ENCODE measurements at places on chromosomes 11 and 22.

GRCh38 chr22:23187871-23188700 is 7.8 kb downstream of the BCR start:
- no peak for DNase-seq

- DNase-seq = no peak
Observed at GRCh38 chr11:20260307-20260706, 100.0 kb upstream of the DBX1 start.

DNA sequence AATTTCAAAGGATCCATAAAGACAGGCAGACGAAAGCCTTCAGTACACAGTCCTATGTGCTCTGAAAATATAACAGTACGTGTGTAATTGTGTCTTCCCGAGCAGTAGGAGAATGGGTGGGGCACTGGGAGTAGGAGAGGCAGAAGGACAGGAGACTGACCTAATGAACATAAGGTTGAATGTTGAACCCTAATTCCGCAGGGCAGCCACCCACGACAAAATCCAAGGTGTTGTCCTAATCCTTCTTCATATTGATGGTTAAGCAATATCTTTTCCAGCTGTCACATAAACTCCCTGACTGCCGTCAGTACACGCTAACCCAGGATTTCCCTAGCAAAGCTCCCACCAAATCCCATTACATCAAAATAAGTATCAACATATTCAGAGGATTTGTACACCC is 34.5 kb downstream of the SPATA19 start:
- no peak for DNase-seq

DNA sequence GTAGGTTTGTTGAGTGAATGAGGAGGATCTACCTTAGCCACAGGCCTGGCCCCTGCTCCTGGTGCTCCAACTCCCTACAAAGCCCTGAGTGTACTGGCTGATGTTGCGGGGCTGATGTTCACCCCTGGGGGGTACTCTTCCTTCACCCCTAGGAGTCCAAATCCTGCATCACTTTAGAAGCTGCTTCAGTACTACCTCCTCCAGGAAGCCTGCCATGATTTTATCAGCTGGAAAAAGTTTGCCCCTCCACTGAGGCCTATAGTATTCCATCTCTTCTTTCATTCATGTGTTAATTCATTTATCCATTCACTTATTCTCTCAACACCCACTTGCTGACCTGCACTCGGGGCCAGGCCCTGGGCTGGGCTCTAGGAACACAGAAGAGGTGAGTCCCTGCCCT is 7.8 kb downstream of the SHISAL1 start:
- DNase-seq = no peak

DNA sequence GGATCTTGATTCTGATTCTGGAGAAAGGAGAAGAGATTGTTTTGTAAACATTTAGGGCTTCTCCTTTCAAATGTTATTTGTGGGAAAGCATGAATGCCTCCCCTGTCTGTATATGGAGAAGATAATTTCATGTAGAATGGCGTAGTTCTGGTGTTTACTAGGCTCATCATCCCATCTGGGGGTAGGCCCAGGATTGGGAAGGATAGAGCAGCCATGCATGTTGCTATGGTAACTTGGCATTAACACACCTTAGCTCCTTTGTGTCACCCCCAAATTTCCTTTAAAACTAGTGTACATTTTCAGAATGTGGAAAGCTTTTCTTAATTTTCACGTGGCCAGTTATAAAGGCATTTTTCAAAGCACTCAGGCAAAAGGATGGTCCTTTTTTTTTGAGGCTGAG is 57.5 kb upstream of the EED start:
- DNase-seq = no peak
